ENCODE measurements at places on chromosomes 7 and 10.

DNA sequence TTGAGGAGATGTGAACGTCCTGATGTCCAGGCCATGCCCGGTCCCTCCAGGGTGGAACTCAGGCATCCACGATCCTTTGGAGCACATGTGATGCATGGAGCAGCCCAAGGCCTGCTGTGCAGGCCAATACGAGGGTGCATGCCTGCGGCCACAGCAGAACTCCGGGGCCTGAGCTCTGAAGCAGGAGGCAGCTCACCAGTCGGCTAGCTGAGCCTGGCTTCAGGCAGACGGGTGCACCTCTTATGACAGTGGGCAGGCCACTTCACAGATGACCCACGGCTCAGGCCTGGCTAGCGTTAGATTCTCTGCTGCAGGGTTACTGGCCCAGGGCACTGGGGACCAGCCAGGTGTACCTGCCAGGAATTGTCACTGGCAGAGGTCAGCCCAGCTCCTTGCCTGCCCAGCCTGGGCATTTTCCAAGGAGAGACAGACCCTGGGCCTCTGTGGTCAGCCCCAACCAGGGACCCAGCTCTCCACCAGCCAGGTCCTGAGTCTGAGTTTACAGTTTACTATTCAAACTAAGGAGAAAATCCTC is 29.6 kb upstream of the INPP5A start:
- DNase-seq = no peak

- DNase-seq = no peak
Measured at GRCh38 chr10:131710142-131710861, 190.5 kb upstream of the PPP2R2D start.

DNA sequence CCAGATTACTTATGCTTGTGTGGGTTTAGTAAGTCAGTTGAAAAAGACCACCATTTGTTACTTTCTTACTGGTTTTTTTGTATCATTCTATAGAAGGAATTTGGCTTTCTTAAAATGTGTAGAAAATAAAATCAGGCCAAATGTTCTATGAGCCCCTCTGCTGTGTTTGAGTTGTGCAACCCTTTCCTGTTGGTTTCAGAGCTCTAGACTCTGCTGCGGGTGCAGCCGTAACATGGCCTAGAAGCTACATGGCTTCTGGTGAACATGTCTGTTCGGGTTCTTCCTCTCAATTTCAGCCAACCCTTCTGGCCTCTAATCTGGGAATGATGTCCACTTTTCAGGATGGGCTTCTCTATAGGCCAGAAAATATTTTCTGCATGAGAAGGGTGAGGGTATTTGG is 56.6 kb upstream of the RAB18 start:
- no peak for DNase-seq

DNA sequence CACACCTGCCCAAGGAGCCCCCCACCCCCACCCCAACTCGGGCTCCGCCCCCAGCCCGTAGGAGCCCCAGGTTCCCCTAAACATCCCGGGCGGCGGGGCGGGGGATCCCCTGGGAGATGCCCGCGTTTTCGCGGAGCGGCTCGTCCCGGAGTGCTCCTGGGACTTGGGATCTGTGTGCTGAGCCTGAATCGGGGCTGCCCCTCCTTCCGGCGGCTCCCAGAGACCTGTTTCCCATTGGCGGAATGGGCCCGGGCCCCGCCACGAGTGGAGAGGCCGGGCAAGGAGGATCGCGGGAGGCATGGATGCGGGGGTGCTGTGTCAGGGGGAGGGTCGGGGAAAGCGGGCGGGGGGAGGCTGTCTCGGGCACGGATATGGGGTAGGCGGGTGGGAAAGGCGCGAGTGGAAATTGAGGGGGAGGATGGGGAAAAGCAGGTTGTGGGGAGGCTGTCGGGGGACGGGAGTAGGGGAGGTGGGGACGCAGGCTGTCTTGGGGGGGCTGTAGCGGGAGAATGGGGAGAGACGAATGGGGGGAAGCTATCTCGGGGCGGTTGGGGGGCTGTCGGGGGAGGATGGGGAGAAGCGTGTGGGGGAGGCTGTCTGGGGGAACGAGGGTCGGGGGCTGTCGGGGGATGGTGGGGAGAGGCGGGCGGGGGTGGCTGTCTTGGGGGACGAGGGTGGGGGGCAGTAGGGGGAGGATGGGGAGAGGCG is 572 bp upstream of the BHLHA15 start:
- no peak for DNase-seq

- no peak for DNase-seq
Measured at GRCh38 chr10:224571-224970, 89.3 kb downstream of the ZMYND11 start.

DNA sequence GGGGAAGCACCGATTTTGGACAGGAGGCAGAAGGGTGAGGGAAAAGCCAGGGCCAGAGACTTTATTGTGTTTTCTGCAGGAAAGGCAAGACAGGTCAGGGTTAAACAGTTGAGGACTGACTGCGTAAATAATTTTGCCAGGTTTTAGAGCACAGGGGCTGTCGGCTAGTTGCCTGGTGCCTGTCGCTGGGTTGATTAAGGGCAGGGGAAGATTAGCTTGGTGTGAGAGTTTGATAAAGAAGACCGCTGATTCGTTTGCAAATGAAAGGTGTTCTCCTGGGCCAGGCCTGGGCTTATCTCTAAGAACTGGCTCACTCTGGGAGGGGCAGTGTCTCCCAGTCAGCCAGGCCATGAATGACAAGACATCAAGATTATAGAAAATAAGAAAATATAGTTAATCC is 75.6 kb downstream of the SLC37A3 start:
- no peak for DNase-seq

- no peak for DNase-seq
Measured at GRCh38 chr7:116438267-116438666, 61.3 kb upstream of the CAV2 start.
